ENCODE measurements at places on chromosomes 7 and 10.

- no peak for DNase-seq
Observed at GRCh38 chr10:47031901-47032465, 120.8 kb downstream of the PTPN20 start.

DNA sequence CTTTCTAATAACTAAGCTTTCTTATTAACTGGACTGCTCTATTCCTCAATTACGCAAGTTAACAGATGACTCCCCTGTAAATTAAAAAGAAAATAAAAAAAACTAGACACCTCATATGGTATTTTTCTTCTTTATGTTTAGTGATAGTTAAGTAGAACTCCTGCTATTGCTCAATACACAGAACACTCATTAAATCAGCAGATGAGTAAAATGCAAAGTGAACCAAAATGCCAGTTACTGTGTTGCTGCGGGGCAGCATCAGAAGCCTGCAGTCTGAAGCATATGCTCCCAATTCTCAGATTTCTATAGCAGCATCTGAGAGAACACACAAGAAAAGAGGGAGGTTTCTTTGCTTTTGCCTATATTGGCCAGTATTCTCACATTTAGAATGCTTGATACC, 28.4 kb downstream of the CDK6 start:
- no peak for DNase-seq

GRCh38 chr7:25863005-25863728, 288.8 kb upstream of the NFE2L3 start:
- no peak for DNase-seq

DNA sequence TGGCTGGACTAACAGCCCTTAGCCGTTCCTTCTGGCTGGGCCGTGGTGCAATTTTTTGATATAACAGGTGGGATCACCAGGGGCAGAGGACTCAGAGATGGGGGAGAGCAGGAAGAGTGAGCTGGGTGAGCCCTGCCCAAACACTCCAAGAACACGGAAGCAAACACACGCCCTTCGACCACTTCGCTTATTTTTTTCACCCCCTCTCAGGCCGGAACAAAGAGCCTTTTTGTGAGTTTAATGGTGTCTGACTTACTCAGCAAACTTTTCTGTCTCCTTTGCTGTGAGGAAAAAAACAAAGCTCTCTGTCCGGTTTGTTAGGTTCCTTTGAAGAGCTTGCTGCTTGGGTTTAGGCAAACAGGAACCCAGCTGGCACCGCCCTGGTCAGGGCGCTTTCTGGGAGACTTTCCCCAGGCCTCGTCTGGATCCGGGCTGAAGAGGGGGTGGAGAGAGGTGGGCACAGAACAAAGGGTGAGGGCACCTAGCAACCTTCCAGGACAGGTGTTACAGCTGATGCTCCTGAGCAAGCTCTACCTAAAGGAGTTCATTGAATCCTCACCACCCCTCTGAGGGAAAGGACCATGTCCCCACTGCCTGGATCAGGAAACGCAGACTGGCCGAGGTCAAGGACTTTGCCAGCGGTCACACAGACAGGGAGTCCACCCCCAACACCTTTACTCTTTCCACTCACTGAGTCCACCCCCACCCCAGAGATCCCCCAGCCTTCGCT, 23.3 kb downstream of the CALML3 start:
- DNase-seq = no peak

GRCh38 chr7:37920849-37921805, 687 bp downstream of the EPDR1 start:
- DNase-seq = no peak

DNA sequence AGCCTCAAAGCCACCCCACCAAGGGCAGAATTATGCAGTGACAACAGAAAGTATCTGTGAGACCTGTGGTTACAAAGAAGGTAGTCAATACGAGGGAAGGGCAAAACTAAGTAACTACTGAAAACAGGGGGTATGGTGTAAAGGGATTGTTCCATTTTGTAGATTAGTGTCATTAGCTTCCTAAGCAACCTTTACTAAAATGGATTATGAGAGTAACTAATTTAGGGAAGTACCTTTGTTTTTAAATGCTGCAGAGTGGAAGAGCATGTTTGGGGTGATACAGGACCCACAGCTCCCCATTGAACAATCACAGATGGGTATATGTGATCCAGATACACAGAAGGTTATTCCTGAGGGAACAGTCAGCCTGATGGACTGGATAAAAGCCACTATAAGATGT, 51.3 kb upstream of the TAC1 start:
- DNase-seq = no peak

DNA sequence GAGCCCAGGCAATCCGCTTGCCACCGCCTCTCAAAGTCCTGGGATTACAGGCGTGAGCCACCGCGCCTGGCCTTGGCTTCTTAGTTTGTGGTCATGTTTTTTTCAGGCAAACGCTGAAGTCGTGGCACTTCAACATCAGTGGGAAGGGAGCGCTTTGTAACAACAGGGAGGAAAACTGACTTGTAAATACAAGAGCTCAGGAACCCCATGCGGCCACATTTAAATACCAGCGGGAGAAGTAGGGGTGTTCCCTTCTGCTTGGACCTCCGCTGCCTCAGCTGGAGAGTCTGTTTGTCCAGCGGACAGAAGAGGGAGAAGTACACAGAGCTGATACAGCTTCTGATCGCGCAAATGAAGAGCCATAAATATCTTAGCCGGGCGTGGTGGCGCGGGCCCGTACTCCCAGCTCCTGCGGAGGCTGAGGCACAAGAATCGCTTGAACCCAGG, 108.7 kb upstream of the KMT2C start:
- no peak for DNase-seq

DNA sequence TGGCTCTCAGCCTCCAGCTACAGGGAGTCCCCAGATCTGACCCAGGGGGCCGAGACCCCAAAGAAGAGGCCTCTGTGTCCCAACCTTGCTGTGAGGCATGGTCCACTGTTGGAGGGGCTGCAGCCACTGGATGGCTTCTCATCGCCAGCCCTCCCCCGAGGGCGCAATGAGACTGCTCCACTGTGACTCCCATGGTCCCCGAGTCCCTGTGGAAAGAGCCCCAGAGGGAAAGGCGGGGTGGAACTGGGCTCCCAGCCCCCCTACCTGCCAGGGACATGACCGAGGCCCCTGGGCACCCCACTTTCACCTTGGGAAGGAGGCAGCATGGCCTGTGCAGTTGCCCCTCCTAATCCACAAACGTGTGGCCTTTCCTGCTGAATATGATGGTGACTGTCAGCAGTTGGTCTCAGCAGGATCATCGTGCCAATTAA, 33.5 kb upstream of the RET start:
- DNase-seq = no peak

DNA sequence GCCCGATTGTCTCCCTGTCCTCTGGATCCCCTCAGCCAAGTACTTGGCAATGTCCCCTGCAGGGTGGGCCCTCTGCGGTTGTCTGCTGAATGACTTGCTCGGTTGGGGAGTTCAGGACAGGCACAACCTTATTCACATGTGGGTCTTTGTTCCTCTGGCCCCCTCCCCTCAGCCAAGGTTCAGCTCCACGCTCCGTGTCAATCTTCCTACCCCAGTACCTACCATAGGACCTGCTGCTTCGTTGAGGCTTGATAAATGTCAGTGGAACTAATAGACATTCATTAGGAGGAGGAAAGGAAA, 7.1 kb downstream of the CPA5 start:
- DNase-seq = no peak

DNA sequence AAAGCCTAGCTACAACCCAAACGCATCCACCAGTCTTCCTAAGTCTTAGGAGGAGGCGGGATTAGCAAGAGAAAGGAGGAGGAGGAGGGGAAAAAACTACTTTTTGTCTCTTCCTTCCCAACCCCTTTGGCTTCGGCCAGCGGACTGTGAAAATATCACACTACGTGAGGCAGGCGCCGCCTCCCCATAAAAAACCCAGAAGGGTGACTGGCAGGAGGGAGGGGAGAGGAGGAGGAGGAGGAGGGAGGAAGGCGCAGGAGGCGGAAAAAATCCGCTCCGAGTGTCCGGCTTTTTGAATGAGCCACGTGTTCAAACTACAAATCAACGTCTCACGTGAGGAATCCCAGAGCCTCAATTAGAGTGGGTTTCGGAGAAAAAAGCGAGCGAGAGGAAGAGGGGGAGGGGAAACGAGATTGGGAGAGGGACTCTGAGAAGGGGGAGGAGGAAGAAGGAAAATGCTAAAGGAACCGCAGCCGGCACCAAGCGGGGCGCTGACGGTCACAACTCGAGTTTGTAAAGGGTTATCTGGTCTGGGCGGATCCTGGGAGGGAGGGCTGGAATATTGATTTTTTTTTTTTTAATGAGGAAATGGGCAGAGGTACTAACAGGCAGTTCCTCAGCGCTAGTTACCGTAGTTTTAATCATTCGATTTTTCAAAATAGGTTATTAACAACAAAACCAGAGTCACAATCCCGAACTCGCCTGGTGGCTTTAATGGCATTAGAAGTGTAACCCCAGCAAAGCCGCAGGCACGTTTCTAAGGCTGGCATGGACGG, at the start of gene IGF2BP3:
IGF2BP3 (minus strand) TSS at position 162 of the 776 bp plus-strand sequence. CDS start 381 bp downstream, outside the sequence.
- no peak for DNase-seq

GRCh38 chr7:84389242-84389641, 194.7 kb upstream of the SEMA3A start:
- no peak for DNase-seq

GRCh38 chr7:31190906-31191305, 138.8 kb downstream of the ADCYAP1R1 start:
- no peak for DNase-seq

- DNase-seq = no peak
Observed at GRCh38 chr10:80567292-80567691, 29.6 kb downstream of the SH2D4B start.

DNA sequence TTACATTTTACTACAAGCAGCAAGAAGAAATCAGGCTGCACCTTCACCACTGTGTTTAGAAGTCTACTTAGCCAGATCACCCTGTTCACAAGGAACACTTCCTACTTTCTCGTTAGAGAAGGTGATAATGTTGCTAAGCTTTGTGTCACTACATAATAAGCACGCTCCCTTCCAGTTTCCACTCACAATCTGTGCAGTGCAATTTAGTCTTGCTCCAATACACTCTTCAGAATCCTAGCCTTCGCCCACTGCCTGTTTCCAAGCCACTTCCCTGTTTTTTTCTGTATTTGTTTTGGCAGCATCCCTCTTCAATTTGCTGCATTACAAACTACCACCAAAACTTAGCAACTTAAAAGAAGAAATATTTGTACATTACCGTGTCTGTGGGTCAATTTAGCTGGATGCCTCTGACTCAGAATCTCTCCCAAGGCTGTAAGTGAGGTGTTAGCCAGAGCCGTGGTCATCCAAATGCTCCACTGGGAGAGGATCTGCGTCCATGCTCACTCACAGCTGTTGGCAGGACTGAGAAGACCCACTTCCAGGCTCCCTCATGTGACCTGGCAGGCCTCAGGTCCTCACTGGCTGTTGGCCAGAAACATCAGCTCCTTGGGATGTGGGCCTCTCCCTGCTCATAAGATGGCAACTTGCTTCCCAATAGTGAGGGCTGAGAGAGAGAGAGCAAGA, 110.4 kb downstream of the PON1 start:
- DNase-seq = no peak

- DNase-seq = no peak
Observed at GRCh38 chr7:131244259-131244852, 83.3 kb upstream of the MKLN1 start.

GRCh38 chr10:3213758-3214515, 41.4 kb upstream of the PITRM1 start:
- no peak for DNase-seq

GRCh38 chr10:101110856-101111523, 20.1 kb upstream of the TLX1 start:
- DNase-seq = no peak

DNA sequence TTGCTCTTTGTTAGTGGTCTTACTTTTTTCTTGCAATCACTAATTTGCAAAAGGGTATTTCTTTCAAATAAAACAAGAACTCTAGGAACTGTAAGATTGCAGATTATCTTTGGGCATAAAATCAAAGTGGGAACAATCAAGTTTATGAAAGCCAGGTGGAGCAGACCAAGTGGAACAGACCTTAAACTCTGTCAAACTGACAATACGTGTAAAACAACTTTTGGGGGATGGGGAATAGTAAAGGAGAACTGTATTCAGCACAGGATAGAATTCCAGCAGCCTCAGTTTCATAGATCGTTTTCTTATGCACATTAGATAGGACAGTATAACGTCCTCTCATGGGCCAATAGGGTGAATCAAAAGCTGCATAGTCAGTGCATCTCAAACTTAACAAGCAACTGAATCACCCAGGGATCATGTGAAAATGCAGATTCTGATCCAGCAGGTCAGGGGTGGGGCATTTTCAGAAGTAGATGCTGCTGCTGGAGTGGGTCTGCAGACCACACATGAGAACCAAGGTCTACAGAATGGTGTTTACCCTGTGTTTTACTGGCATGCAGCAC, 120.7 kb downstream of the PIP4K2A start:
- no peak for DNase-seq

DNA sequence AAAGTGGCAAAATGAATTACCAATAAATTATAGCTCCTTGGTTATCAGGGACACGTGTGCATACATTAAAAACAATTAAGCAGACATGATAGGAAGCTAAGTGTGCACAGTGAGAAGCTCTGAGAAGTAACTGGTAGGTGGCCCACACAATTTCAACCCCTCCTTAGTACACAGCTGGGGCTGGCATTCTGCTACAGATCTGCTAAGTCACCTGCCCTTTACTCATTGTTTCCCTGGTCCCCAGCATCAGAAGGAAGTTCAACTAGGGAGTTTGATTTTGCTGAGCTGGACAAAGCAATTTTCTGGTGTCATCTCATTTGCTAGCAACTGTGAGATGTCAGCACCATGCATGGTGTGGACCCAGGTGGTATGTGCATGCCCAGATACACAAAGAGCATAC, 424.1 kb upstream of the NPVF start:
- DNase-seq = no peak

DNA sequence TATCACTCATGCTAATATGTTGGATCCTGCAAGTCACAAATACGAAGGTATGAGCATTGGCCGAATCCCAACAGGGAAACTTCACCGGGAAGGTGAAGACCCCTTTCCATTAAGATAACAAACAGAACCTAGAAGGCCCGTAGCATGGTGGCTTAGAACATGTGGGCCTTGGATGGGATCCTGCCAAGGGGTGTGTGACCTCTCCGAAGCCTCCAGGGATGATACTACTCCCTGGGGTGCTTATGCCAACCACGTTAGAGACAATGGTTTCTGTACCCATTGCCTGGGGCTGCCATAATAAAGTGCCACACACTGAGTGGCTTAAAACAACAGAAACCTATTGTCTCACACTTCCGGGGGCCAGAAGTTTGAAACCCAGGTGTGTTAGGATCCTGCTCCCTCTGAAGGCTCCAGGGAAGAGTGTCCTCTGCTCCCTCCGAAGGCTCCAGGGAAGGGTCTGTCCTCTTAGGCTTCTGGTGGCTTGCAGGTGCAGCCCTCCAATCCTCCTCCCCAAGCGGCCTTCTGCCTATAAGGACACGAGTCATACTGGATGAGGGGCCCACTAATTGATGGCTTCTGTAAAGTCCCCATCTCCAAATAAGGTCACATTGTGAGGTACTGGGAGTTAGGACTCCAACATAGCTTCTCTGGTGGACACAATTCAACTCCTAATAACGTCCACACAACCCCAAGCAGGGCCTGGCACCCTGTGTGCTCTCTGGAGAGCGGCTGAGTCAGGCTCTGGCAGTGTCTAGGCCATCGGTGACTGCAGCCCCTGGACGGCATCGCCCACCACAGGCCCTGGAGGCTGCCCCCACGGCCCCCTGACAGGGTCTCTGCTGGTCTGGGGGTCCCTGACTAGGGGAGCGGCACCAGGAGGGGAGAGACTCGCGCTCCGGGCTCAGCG, 992 bp upstream of the MGMT start:
- no peak for DNase-seq

- DNase-seq = no peak
Observed at GRCh38 chr7:34603711-34604444, 54.1 kb upstream of the NPSR1 start.
